Stimulated activated CD8-positive, alpha-beta memory T cell treated with anti-CD3 and anti-CD28 coated beads, Interleukin-4, amount 100 ng/mL, for 1 hour (primary cell): ENCODE measurements at places on chromosomes 5 and 9.
A peak's percentile ranks its signal among the peaks of the same experiment; 100 is the strongest.

GRCh38 chr9:95724253-95724991 is 151.1 kb upstream of the ERCC6L2 start:
- peak; percentile 27 for DNase-seq

DNA sequence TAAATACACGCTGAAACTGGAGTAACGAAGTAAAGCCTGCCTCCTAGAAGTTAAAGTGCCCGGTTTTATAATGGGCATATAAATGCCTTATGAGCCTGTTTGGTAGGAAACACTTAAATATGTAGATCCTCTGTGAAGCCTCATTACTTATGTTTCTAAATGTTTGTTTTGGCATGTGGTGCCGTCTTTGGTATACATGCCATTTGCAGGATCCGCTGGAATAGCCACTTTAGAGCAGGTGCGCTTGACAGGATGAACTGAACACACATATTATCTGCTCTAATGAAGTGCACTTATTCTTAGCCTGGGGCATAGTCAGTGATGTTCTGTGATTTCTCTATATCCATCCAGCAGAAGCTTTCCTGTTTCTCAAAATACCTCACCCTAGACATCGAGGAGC is 778.1 kb upstream of the WWC1 start:
- no peak for DNase-seq

DNA sequence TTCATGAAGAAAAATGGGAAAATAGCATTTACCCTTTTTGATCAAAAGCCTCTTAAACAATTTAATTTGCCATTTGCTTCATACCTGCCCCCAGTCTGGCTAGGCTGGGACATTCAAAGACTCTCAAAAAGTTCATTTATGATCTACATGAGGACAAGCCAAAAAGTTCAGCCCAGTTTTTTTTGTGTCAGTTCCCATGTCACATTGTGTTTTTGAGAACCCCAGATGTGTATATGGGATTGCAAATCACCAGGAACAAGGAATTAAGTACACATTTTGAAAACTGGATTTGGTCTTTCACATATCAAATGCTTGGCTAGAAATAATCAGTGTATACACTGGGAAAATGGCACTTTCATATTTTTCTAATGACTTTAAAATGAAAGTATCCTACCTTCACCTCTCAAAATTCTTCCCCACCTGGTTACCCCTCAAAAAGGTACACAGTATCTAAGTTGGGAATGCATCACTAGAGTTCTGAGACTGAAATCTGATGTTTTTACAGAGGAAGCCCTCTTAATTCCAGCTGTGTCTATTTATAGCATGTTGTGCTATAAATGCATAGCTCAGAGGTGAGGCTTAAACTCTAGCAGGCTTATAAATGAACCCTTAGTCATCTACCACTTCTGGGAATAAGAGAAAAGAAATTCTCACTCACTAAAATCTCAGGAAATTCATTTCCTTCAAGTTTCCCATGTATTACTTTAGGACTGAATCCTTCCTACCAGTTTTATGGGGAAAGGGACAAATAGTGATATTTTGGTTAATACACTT is 9.3 kb downstream of the STOM start:
- DNase-seq = no peak

GRCh38 chr5:173718469-173718868 is 102.0 kb upstream of the BOD1 start:
- no peak for DNase-seq

GRCh38 chr5:133824661-133825254 is 143.7 kb downstream of the C5orf15 start:
- no peak for DNase-seq

GRCh38 chr5:120400356-120400755 is 63.7 kb upstream of the PRR16 start:
- no peak for DNase-seq

DNA sequence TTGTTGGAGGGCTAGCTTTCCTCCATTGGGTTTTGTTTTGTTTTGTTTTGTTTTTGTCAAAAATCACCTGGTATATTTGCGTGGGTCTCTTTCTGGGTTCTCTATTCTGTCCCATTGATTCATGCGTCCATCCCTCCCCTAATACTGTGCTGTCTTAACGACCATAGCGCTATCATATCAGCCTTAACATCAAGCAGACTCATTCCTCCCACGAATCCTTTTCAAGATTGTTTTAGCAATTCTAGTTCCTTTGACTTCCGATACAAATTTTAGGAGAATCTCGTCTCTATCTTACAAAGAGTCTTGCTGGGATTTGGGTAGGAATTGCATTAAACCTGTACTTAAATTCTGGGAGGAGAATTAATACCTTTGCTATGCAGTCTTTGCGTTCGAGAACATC is 31.1 kb upstream of the RNF130 start:
- no peak for DNase-seq

DNA sequence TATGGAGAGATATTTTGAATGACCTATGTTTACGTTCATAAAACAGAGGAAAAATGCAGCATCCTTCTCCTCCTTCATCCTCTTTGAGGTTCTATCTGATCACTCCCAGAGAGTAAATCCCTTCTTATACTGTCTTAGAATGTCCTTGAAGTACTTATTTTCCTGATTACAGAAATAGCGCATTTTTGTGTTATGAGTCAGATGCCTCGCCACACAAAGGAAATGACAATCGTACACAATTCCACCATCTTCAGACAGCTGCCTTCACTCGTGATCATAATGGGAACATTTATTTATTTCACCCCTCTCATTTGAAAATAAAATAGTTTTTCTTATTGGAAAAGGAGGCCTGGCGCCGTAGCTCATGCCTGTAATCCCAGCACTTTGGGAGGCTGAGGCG is 2.4 kb upstream of the GLT6D1 start:
- DNase-seq = no peak

DNA sequence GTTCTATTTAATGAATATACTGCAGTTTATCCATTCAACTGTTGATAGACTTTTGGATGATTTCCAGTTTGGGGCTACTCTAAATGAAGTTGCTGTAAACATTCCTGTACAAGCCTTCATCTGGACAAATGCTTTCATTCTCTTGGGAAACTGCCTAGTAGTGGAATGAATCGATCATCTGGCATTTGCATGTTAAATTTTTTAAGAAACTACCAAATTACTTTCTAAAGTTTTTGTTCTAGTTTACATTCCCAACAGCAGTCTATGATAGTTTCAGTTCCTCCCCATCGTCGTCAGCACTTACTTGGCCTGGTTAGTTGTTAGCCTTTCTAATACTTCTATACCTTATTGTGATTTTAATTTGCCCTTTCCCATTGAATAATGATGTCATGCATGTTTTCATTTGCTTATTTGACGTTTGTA is 306.3 kb downstream of the FER start:
- DNase-seq = no peak

DNA sequence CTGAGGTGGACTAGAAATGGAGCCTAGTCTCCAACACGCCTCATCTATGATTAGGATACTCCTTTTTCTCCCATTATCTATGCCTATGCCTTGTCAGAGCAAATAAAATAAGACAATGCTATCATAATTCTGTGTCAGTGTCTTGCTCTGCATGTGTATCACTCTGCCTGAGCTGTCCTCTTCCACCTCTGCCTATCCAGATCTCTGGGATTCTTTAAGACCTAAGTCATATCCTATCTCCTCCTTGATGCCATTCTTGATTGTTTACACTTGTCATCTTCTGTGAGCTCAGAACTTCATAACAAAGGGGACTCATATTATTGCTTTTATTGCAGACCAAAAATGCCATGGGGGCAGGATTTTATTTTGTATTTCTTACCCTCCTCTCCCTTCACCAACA is 351.2 kb upstream of the C9orf72 start:
- no peak for DNase-seq

DNA sequence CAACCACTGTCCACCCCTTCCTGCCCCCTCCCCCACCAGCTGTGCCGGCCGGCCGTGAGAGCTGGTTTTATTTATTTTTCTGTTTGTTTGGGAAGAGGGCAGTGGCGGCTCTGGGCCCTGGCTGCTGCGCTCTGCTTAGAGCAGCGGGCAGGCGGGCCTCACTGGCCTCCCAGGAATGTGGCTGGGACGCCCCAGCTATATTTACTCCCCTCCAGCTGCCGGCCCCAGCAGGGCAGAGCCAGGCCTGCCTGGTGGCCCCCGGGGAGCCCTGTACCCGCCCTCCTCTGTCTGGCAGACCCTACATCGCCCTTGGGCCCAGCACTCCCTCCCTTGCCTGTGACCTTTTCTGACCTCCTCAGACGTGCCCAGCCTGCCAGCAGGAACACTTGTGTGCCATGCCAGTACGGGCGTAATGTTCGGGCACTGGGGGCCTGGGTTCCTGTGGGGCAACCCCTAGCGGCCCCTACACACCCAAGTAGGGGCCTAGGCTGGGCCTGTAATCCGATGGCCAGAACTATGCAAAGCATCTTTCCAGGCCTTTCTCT is 7.7 kb downstream of the CXXC5 start:
- DNase-seq = no peak

DNA sequence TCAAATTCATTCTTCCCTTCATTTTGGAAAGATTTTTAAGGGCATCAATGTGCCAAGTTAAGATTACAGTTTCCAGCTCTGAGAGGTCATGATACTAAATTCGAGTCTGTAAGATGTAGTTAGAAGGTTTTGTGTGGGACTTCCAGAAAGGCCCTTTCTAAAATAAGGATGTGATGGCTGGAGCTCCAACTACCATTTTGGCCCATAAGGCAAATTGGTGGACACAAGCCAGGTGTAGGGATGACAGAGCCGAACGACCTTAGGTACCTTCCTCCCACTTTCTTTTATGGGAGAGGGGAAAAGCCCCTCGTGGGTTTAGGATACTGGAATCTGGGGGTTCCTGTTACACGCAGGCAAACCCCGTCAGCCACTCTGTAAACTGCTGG is 54.3 kb upstream of the PTPDC1 start:
- DNase-seq = no peak

DNA sequence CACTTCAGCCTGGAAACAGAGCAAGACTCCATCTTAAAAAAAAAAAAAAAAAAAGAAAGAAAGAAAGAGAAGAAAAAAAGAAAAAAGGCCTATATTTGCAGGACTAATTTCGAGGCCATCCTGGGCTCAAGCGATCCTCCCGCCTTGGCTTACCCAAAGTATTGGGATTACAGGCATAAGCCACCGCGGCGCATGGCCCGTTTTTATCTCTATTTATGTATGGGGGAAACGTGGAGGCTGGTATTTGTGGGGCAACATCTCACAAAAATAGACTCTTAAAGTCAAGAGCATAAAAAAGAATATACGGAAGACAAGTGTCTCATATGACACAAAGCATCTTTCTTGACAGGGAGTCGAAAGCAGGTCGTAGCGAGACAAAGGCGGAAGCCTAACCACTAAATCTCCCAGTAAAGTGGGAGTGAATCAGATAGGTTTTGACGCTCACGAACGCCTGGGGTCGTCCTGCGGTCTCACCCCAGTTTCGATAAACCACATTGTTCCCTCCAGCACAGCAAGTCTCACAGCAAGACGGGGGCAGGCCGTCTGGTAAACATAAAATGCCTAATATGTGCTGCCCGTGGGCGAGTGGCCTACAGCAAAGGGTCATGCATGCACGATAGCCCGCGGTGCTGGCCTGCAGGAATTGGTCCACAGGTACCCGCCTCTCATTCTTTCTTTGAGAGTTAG is 1.8 kb upstream of the TRIM41 start:
- no peak for DNase-seq

GRCh38 chr9:122058709-122059108 is 34.4 kb downstream of the TTLL11 start:
- no peak for DNase-seq

GRCh38 chr5:119453040-119453373 is 710 bp downstream of the HSD17B4 start:
- DNase-seq = no peak

DNA sequence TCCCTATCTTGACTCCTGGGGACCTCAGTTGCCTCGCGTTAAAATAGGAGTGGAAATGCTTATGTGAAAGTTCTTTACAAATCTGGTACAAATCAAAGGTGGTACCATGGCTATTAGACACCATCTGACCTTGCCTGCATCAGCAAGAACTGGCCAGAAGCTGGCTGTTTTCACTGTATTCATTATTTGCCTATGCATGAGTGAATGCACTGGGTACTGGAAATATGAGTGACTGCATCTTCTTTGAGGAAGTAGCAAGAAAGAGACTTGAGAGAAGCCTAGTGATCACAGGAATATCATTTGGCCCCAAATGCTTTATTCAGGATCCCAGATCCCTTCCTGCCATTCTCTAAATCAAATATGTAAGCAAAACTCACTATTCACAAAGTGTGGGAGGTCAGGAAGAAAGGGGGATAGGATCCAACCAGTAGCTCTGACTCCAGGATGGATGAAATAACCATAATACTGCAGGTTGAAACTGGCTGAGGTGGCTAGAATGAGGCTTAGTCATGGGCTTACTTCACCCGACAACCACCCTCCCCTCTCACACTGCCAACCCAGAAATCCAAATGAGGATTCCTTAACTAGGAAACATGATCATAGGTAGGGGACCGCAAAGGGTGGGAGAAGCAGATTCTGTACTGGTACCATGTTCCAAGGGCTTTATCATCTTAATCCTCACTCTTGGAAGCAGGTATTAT is 56.7 kb downstream of the FAM114A2 start:
- no peak for DNase-seq

DNA sequence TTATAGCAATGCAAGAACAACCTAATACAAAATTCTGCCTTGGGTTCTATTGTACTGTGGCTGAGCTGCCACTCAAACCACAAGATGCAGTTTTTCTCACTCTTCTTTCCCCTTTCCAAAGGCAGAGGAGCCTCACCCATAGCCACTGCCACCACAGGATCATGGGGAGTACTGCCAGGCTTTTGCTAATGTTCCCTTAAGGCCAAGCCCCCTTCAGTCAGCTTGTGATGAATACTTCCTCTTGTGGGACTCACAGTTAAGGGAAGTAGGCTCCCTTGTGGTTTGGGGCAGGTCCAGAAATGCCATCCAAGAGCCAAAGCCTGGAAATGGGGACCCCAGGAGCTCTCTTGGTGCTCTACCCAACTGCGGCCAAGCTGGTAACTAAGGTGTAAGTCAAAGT is 258.7 kb downstream of the SPATA31D1 start:
- DNase-seq = no peak

GRCh38 chr5:116766470-116766947 is 191.9 kb upstream of the SEMA6A start:
- DNase-seq = no peak

GRCh38 chr5:150653145-150653761 is 7.8 kb upstream of the MYOZ3 start:
- DNase-seq = no peak

DNA sequence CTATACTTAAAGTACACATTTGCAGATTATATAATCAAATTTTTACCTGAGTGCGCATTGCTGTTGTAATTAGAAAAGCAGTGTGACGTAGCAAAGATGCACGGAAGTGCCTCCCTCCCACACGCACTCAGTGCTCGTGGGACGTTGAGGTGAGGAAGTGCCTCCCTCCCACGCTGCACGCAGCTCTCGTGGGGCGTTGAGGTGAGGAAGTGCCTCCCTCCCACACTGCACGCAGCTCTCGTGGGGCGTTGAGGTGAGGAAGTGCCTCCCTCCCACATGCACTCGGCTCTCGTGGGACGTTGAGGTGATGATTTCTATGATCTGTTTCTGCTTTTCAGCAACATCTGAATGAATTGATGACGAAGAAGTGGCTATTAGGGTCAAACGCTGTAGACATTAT is 21.0 kb downstream of the EXOC3 start:
- peak; percentile 40 for DNase-seq
